Eye (tissue), 1 donor: ENCODE measurements at places on chromosomes 16 and 17.
A peak's percentile ranks its signal among the peaks of the same experiment; 100 is the strongest.

DNA sequence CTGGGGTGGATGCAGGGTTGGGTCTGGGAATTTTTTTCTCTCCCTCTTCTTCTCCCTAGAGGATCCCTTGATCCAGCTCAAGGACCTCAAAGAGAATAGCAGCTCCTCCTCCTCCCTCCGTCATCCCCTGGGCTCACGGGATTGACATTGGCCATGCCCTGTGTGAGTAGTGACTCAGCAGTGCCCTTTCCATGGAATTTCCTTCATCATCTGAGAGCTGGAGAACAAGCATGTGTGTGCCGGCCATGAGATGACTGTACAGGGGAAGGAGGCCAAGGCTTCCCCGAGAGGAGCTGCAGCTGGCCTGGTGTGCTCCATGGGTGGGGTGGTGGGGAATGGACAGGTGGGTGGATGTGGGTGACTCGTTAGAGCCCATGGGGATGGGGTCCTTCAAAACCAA, 8.9 kb upstream of the WSCD1 start:
- no peak for DNase-seq

GRCh38 chr16:82229800-82230619, 60.0 kb upstream of the MPHOSPH6 start:
- DNase-seq = peak; percentile 87

- peak; percentile 33 for DNase-seq
Observed at GRCh38 chr16:7805686-7806396, 473.2 kb downstream of the RBFOX1 start.

- no peak for DNase-seq
Observed at GRCh38 chr16:29815032-29815721, 775 bp upstream of the PAGR1 start.

- no peak for DNase-seq
Observed at GRCh38 chr16:68493412-68494070, 45.2 kb upstream of the SMPD3 start.
